ENCODE measurements at places on chromosomes 13 and 19.

- DNase-seq: no peak
These were observed 76.0 kb upstream of the STK24 start for GRCh38 chr13:98652721-98653462.

DNA sequence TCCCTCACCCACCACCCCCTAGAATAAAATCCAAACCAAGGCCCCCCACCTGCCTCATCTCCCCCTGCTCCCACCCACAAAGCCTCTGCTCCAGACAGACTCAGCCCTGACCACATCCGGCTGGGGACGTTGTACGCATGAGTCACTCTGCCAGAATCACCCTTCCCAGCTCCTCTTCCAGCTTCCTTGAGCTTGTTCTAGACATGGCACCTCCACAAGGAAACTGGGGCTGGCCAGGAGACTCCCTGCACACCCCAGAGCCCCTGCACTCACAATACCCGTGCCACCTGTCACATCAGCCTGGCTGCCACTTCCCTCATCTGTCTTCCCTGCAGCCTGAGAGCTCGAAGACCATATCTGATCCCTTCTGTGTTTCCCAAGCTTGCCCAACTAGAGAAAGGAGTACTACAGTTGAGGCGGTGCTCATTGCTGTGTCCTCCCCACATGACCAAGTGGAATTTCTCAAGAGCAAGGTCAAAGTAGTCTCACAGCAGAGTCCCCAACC is 9.7 kb downstream of the DEDD2 start:
- no peak for DNase-seq

- DNase-seq: no peak
These were observed 5.0 kb downstream of the LILRB2 start for GRCh38 chr19:54275951-54276350.

- no peak for DNase-seq
These were observed 324 bp upstream of the FBXO17 start for GRCh38 chr19:38975861-38976271.

GRCh38 chr13:32262165-32262564 is 53.0 kb downstream of the ZAR1L start:
- DNase-seq: no peak

Measured in fibroblast of the conjunctiva (primary cell).